ENCODE measurements at places on chromosomes 3 and 15.

GRCh38 chr3:3286014-3286413 is 106.5 kb upstream of the CRBN start:
- DNase-seq, result no peak

DNA sequence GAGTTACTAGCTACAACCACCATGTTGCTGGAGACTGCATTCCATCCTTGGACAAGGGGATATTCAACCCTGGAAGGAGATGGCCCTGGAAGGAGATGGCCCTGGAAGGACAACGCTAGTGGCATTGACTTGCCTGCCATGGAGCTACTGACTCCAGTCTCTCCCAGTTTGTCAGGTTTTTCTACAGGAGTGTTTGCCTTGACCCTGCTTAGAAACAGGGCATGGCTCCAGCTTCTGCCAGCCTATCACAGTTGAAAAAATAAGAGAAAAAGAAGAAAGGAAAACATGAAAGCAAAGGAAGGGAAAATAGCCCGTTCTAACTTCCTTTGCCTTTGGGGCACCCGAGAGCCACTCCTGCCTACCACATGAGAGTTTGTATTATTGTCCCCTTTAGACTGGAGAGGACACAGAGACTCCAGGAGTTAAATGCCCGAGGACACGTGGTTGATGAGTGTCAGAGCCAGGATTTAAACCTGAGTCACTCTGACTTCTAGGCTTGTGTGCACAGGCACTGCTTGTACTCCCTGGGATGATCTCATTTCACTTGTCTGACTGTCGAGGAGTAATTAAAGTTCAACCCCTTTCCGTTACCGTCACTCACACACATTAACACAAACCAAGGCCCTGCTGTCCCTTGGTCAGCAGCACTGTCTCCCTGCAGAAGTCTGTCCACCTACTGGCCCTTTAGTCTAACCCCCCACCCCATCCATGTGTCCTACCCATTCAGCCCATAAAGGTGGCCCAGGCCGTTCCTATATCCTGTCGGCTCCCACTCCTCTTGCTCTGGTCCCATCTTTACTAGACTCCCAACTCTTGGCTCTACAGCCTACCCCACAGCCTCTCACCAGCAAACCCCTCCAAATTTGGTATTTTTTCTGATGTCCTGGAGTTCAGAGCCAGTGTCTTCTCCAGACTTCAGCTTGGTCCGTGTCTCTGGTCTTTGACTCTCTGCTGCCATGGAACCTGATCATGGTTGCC is 46.1 kb downstream of the C2CD4A start:
- no peak for DNase-seq

GRCh38 chr3:122294359-122294758 is 30.7 kb upstream of the CSTA start:
- DNase-seq, result no peak

DNA sequence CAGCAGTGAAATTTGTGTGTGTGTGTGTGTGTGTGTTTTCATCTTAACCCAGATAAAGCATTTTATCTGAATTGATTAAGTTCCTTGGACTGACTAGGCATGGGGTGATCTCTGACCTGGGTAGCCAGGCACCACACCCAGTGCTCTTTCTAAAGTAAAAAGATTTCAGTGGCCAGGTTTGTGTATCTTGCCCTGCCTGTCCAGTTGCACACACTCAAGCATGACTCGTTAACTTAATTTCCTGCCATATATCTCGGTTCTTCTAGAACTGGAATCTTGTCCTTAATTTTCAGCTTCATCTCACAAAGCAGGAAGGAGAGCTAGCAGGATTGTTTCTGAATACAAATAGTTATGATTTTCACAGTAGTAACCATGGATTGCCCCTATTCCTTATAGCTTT is 17.0 kb downstream of the TM4SF18 start:
- DNase-seq, result no peak

- DNase-seq, result no peak
These were observed 760.8 kb upstream of the SEMA6D start for GRCh38 chr15:46956456-46956855.

DNA sequence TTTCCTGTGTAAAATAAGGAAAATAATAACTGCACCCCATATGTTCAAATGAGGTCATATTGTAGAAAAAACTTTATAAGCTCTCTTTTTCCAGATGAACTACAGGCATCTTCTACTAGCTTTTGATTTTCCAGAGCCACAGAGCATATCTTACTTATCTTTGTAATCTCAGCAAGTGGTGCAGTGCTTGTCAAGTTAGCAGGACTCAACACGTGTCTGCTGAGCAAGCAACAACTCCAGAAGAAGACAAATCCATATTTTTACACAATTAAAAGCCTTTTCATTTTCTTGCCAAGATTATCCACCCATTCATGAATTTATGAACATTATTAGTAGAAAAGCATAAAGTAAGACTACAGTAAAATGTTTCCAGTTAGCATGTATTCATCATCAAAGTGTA is 14.4 kb upstream of the TSC22D2 start:
- no peak for DNase-seq

GRCh38 chr15:35466476-35466875 is 79.5 kb downstream of the DPH6 start:
- no peak for DNase-seq

- DNase-seq, result no peak
These were observed 327.4 kb downstream of the EPHA3 start for GRCh38 chr3:89434621-89435380.

DNA sequence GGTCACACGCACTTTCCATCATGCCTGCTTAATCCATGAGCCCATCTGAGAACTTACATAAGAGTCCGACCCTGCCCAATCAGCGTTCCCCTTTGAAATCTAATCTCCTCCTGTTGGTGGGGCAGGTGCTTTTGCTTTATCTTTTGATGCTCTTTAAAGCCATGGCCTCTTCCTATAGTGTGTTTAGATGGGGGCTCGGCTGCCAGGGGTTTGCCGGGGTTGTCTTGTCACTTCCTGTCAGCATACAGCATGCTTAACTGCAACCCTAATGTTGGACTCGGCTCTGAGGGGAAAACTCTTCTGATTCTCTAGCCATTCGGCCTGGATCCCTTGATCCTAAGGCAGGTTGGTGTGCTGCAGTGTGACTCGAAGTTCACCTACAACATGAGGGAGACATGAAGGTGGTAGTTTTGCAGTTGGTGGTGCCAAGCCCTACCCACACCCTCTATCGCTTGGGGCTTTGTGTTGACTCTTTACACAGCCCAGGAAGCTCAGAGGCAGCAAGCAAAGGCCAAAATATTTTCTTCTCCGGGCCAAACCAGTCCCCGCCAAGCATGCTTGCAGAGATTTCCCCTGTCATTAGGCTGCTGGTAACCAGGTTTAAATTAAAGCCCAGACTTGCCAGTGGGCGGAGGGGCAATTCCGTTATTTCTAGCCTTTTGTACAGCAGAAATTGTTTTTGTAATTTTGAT is 218.7 kb downstream of the FEZF2 start:
- DNase-seq, result no peak

DNA sequence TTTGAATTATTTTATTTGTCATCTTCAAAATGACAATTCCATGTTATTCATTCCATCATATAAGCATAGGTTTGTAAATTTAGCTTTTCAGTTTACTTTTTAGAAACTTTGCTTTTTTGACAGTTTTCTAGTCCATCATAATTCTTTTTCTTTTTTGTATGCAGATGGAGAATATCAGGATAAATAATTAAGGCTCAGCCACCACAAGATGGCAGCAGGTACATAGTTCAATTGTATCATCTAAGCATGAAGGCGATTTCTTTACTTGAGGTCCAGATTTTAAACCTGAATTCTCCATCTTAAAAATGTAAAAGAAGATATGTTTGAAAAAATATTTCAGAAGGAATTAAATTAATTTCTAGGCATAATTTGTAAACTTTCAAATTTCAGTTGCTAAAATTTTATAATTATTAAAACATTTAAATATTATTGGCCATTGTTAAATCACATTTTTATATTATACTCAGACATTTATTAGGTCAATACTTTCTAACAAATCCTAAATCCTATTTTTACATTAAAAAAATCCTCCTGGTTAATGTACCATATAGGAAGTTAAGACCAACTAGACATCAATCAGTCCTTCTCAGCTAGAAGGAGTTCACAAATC is 15.1 kb downstream of the PLSCR5 start:
- no peak for DNase-seq

- no peak for DNase-seq
These were observed 2.2 kb upstream of the PRKCD start for GRCh38 chr3:53158765-53159155.

DNA sequence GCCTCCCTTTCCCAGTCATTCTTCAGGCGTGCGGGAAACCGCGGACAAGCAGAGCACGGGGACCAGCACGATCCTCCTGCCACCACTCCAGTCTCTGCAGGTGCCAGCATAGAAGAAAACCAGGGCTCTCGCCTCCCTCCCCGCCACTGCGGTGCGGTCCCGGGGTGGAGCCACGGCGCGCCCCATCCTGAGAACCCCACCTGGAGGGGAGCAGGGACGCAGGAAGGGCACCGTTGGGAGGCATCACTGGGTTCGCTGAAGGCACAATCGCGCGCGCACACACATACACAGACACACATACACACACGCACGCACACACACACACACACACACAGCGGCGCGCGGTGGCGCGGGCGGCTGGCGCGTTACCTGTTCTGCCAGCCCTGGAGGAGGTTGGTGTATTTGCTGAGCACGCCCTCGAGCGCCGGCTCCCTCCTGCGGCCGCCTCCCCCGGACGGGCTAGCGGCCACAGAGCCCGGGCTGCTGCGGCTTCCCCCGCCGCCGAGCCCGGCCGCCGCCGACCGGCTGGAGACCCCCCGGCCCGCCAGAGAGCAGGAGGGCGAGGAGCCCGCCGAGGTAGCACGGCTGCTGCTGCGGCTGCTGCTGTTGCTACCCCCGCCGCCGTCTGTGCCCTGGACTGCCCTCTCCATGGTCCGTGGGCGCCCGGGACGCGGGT is 394 bp downstream of the OSBPL10 start:
- DNase-seq, result peak; percentile 29

GRCh38 chr3:102106416-102107097 is 257.2 kb downstream of the NFKBIZ start:
- DNase-seq, result no peak

DNA sequence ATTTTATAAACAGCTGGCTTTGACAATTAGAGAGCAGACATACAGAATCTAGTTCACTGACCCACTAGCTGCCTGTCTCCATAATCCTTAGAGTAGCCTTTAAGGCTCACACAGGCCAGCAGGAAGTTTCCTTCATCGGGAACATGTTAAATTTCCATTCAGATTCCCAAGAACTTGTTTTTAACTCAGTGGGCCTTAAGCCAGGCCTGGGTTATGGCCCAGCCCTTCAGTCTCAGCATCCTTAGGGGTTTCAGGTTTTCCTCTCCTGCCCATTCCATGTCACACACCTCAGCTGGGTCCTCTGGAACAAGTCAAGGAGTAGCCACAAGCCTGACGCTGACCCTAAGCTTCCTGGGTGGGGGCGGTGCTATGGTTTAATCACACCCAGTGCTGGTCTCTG is 15.0 kb downstream of the CDAN1 start:
- no peak for DNase-seq

DNA sequence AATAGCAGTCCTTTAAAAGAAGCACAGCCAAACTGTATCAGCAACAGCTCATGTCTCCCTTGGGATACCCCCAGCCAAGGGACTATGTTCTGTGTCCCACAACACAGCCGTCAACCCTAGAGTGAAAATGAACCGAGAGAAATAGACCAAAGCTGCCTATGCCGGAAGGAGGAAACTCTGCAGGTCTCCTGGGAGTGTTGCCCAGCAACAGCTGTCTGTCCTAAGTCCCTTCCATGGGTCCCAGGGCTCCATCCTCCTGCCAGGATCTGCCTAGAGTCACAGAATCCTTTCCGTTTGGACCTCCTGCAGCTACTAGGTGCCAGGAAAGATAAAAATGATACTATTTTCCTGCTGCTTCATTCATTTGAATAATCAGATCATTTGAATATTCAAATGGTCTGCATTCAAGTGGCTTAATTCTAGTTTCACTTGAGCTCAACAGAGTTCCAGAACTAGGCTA is 53.1 kb downstream of the TRANK1 start:
- no peak for DNase-seq

- DNase-seq, result no peak
These were observed 543 bp downstream of the TMEM202 start for GRCh38 chr15:72398648-72399047.

DNA sequence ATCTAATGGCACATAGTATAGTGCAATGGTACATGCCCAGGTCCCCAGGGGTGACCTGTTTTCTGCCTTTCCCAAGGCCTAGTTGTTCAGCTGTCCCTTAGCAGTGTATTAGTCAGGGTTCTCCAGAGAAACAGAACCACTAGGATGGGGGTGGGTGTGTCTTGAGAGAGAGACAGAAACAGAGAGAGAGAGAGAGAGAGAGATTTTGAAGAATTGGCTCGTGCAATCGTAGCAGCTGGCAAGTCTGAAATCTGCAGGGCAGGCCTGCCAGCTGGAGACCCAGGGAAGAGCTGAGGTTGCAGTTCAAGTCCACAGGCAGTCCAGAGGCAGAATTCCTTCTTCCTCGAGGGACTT is 90.6 kb upstream of the RNF7 start:
- DNase-seq, result no peak

GRCh38 chr3:169389925-169390253 is 273.6 kb downstream of the MECOM start:
- DNase-seq, result no peak

DNA sequence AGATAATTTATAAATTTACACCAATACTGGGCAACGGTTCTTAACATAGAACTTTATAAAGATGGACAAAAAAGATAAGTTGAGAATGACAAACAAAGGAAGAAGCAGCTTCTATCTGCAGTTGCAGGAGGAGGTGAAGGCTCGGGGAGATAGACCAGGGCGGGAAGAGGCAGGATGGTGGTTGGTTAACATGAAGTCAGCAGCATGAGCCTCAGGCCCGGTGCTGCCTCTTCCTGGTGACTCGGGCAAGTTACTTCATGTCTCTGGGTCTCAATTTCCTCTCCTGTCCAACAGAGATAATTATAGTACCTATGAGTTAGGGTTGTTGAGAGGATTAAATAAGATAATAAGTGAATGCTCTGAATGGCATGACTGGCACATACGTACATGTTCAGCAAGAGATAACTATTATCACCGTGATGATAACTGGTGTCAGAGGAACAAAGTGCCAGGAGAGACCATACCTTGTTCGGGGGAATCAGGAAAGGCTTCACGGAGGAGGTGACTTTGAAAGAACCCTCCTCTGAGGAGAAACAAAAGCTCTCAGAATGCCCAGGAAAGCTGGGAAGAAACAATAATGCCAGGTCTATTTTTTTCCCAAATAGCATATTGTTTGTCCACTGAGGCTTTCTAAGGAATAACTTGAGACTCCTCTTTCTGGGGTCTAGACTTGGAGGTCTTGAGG is 4.4 kb downstream of the PAK6 start:
- no peak for DNase-seq

DNA sequence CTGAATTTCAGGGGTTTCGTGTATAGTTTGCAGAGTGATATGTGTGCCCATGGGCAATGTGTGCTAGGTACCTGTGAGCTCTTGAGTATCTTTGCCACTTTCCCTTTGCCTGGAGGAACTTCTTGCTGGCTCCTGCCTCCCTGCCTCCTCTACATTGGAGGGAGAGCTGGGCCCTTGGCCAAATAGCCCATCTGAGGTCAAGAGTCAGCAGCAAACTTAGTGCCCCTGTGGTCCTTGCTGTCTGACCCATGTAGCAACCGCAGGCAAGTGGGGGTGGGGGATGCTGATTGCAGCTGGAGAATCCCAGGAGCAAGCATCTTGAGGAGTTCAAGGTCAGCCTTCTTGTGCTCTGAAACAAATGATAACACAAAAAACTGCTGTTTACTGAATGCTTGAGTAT is 5.4 kb upstream of the TBC1D21 start:
- DNase-seq, result no peak

GRCh38 chr15:88992912-88993376 is 79.8 kb upstream of the MFGE8 start:
- no peak for DNase-seq

All from esophagus squamous epithelium (tissue), 5 donors.